K562 (cell line): ENCODE measurements at places on chromosomes 3 and 15.

DNA sequence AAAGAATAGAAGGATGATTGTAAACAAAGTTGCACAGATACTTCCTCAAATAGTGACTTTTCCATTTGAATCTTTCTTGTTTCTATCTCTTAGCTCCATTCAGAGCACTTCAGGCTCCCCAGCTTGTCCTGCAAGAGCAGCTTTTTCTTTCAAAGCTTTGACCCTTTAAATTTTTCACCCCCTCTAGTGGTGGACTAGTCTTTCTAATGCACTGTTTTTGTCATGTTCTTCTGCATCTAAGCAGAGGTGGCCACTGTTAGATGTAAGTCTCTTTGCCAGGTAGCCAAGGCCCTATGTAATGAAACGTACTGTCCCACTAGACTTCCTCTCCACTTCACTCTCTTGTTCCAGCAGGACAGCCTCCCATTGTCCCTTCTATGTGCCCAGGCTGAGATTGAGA is 74.0 kb upstream of the MANF start:
- DNase-seq: peak; percentile 1

DNA sequence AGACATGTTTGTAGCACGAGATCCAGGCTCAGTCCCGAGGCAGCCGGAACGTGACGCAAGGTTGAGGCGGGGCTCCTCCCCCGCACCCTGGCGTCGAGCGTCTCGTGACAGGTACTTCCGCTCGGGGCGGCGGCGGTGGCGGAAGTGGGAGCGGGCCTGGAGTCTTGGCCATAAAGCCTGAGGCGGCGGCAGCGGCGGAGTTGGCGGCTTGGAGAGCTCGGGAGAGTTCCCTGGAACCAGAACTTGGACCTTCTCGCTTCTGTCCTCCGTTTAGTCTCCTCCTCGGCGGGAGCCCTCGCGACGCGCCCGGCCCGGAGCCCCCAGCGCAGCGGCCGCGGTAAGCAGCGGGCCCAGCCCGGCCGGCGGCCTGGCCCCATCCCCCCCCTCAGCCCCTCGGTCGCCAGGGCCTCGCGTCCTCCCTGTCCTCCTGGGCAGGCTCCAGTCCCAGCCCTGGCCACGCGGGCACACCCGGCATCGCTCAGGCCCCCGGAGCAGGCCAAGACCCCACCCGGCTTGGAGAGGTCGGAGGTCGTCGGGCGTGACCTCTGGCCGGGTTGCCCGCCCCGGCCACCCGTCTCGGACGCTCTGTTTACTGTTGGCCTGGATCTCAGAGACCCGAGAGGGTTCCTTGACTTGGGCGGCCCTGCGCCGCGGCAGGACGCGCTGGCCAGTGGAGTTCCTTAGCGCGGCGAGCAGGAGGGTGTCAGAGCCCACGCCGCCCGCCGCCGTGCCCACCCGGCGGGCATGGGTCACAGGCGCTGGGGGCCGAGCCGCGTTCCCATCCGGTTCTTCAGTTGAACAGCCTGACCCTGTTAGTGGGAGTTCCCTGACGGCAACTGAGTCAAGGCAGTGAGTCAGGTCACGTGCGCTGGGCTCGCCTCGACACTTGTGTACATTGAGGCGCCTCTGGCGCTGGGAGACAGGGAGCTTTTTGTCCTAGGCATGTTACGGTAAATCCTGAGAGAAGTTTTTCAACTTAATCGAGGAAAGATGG is at the start of gene RAB7A:
RAB7A (plus strand) TSS at position 161 of the 994 bp plus-strand sequence. CDS start 69,185 bp downstream, outside the sequence.
- DNase-seq: peak; percentile 97

DNA sequence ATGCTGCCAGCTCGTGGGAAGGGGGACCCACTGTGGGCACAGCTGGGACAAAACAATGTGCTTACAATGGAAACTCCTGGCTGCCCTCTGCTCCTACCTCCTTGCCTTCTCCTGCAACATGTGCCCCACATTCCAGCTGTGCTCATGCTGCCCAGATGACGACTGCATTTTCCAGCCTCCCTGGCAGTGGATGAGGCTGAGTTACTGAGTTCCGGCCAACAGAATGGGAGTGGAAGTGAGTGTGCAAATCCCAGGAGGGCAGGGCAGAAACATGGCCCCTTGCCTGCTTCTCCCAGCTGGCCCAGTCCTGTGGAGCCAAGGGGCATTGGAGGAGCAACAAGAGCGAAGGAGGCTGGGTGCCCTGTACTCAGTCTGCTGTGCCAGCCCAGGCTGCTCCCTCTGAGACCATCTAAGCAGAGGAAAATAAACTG is 17.1 kb downstream of the KLF15 start:
- DNase-seq: no peak

GRCh38 chr15:42453826-42454225 is 37.1 kb downstream of the ZNF106 start:
- DNase-seq: no peak

DNA sequence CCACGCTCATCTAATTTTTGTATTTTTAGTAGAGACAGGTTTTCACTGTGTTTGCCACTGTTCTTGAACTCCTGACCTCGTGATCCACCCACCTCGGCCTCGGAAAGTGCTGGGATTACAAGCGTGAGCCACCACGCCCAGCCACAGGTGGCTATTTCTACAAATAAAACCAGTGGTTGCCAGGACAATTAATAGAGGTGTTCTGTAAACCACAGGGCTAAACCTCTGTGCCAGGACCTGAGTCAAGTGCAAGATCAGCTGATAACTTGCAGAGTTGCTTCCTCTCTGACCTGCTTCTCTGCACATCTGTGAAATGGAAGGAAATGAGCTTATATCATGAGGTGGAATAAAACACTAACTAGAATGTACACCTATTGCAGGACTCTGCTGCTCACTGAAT is 72.8 kb downstream of the CD200R1L start:
- no peak for DNase-seq

DNA sequence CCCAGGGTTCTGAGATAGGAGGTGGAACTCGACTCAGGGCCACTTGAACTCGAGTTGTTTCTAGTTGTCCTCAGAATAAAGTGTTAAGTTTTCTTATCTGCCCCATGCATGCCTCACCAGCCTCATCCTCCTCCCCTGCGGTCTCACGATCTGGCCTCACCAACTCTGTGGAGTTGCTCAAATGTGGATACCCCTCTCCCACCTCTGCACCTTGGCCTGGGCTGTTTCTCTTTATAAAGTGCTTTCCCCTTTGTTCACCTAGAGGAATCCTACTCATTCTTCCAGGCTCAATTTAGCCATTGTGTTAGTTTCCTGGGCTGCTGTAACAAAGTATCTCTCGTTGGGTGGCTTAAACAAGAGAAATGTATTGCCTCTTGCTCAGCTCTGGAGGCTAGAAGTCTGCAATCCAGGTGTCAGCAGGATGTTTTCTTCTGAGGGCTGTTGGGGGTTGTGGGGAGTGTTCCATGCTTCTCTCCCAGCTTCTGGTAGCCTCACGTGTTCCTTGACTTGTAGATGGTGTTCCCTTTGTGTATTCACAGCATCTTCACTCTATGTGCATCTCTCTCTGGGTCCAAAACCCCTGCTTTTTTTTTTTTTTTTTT is 100.7 kb downstream of the MEX3B start:
- peak; percentile 82 for DNase-seq

DNA sequence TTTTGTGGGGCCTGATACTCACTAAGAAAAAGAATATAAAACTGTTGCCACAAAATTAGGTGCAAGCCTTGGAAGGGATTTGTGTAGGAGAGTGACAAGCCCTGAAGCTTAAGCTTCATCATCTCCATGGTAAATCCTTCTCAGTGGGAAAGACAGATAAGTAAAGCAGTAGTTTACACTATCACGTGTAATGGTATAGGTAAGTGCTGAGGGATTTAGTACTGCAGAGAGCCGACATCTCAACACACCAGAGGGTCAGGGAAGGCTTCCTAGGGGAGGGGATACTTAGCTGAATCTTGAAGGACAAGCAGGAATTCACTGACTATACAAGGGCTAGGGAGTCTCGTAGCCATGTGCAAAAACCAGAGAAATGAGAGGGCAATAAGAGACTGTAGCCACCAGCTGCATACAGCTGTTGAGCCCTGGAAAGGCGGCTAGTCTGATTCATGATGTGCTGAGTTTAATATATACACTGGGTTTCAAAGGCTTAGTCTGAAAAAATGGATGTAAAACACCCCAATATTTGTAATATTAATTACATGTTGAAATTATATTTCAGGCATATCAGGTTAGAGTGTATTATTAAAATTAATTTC is 11.1 kb downstream of the SLC24A1 start:
- no peak for DNase-seq

GRCh38 chr3:3199306-3199705 is 19.8 kb upstream of the CRBN start:
- no peak for DNase-seq

DNA sequence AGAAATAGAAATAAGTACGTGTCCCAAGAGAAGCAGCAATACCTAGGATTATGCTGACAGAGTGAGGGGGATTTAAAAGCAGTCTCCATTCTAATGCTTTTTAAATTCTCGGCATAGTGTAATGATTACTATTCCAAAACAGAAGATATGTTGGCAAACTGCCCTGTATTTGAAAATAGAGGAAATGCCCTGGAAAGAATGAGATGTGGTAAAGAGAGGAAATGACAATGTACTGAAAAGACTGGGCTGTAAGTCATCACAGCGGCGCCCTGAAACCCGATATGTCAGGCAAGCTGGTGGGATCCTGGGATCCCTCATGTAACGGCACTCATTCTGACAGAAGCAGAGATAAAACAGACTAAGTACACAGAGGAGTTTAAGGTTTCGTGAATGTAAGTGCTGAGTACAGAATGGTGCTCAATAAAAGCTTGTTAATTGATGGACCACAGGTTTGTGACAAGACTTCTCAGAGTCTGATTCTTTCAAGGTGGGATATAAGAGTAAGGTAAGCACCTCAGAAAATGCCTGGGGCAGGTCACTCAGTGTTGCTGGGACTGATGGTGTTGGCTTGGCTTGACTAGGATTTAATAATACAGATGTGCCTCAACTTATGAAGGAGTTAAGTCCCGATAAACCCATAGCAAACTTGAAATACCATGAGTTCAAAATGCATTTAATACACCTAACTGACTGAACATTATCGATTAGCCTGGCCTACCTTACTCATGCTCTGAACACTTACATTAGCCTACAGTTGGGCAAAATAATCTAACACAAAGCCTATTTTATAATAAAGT is 91.4 kb downstream of the NFKBIZ start:
- peak; percentile 65 for DNase-seq

GRCh38 chr3:40901298-40901697 is 298.0 kb upstream of the CTNNB1 start:
- DNase-seq: no peak

GRCh38 chr15:77547801-77548588 is 84.7 kb downstream of the LINGO1 start:
- DNase-seq: no peak

- no peak for DNase-seq
Observed at GRCh38 chr15:66999046-66999968, 66.1 kb upstream of the SMAD3 start.

GRCh38 chr3:169759256-169759655 is 5.6 kb downstream of the TERC start:
- DNase-seq: no peak

- no peak for DNase-seq
Observed at GRCh38 chr3:67048715-67049074, 50.6 kb downstream of the KBTBD8 start.

DNA sequence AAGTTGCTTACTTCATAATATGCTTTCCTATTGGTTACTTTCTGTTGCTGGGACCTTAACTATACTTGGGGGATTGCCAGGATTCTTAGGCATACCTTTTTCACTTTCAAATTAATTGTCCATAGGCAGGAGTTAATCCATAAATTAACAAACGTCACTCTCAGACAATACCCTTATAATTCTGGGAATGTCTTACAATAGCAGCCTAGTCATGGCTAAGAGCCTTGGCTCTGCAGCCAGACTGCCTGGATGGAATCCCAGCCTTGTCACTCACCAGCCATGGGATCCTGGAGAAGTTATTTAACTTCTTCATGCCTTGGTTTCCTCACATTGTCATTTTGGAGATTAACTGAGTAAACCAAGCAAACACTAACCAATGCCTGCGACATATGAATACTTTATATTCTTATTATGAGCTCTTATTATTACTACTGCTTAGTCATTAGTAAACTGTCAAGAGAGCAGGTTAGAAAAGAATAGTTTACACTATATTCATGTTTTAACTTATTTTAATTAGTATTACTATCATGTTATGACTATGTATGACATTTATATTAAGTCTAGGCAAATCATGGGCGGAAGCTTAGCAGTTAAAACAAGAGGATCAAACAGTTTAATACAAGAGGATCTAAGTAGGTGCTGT is 29.0 kb downstream of the GYG1 start:
- no peak for DNase-seq

- DNase-seq: no peak
Observed at GRCh38 chr3:79139395-79140068, 628.3 kb downstream of the ROBO1 start.

GRCh38 chr15:90221246-90221900 is 12.4 kb downstream of the CIB1 start:
- peak; percentile 68 for DNase-seq

DNA sequence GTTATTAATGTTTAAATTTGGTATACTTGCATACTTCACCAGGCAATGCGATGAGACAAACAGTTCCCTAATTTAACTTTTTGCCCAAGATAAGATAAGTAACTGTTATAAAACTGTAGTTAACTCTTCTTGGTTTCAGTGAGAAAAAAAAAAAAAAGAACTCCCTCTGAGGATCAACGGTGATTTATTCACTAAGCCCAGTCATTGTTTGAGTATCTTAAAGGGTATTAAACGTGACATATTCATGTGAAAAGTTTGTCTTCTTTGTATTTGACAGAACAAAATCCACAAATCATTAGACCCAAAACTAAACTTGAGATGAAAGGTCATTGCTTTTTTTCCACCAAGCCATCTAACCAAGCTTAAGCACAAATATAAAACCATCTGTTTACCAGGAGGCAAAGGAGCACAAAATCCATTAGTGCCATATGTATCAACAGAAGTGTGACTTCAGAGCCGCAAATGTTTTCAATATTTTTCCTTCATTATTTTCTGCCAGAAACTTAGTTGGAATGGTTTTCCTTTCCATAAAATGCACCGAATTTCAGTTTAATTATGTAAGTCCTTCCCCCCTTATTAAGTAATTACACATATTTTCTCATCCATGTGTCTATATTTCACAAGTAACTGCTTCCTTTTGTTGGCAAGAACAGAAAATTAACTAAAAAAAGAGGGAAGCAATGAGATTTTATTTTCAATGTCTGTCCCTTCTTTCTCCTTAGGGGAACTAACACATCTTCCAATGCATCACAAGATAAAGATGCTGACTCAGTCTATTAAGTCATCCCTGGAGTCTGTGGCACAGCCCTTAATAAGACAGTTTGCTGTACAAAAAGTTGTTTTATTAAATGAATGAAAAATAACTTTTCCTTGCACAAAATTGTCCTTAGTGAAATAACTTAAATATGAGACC is 92.2 kb upstream of the RAP2B start:
- peak; percentile 60 for DNase-seq

- no peak for DNase-seq
Observed at GRCh38 chr15:69824075-69824876, 273.4 kb downstream of the TLE3 start.

GRCh38 chr3:141656771-141657170 is 81.3 kb upstream of the RNF7 start:
- DNase-seq: peak; percentile 52

GRCh38 chr3:39419742-39420315 is 13.3 kb downstream of the RPSA start:
- no peak for DNase-seq

- no peak for DNase-seq
Observed at GRCh38 chr3:116378077-116378476, 67.2 kb downstream of the LSAMP start.
